EH (cell line): ENCODE measurements at places on chromosomes 6 and 20.

DNA sequence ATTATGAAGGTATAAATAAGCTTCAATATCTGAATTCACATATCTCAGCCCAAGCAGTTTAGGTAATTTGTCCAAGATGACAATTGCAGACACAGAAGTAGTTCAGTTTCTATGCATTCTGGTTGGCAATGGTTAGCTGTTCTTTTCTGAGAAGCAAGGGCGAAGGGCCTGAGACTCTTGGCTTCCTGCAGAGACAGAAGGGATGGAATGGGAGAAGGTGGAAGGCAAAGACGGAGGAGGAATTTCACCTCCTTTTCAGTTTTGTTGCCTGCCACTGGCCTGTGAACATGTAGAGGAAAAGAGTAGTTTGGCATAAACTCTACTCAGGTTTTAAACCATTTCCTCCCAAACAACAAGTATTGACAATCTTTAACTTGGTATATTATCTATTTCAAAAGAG, 180.7 kb upstream of the HS3ST5 start:
- no peak for DNase-seq

- DNase-seq = no peak
Measured at GRCh38 chr20:34574426-34574825, 15.9 kb downstream of the MAP1LC3A start.

DNA sequence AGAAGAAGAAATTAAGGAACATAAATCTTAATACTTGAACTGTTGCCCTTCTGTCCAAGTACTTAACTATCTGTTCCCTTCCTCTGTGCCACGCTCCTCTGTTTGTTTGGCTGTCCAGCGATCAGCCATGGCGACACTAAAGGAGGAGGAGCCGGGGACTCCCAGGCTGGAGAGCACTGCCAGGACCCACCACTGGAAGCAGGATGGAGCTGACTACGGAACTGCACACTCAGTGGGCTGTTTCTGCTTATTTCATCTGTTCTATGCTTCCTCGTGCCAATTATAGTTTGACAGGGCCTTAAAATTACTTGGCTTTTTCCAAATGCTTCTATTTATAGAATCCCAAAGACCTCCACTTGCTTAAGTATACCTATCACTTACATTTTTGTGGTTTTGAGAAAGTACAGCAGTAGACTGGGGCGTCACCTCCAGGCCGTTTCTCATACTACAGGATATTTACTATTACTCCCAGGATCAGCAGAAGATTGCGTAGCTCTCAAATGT, 17.1 kb downstream of the IRF4 start:
- DNase-seq = peak; percentile 32

- DNase-seq = no peak
Measured at GRCh38 chr6:22101163-22101562, 195.7 kb downstream of the PRL start.

DNA sequence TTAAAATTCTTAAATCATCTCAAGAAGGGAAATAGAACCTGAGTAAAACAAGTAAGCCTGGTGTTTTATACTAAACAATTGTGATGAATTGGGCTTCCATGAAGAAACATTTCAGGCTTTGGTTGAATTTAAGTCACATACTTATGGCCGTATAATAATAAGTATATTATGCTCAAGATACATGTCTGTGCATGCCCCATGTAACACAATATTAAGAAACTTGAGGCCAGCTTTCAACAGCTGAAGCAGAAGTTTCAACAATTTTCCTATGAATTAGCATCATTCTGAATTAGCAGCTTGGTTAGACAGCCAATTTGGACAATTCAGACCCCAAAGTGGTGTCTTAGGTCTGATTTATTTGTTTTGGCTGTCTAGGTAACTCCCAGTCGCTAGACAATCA, 243.7 kb downstream of the MYLK4 start:
- no peak for DNase-seq

GRCh38 chr20:41068806-41069205, 40.2 kb downstream of the TOP1 start:
- DNase-seq = no peak

- DNase-seq = peak; percentile 94
Measured at GRCh38 chr20:38143646-38144554, 21.2 kb downstream of the TGM2 start.

DNA sequence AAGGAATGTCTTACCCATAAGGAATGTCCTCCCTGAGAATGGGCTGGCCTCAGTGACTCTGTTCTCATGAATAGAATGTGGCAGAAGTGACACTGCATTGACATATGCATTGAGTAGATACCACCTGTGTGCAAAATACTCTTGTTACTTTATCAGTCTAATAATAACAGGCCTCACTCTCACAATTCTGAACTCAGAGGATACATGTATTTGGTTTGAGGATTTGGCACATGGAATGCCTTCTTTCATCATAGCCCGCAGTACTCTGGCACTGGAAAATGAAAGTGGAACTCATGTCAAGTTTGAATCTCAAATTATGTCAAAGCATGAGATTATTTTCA, 52.9 kb upstream of the PLCB4 start:
- DNase-seq = peak; percentile 76

GRCh38 chr6:132730560-132730959, 16.7 kb upstream of the VNN1 start:
- DNase-seq = peak; percentile 35

DNA sequence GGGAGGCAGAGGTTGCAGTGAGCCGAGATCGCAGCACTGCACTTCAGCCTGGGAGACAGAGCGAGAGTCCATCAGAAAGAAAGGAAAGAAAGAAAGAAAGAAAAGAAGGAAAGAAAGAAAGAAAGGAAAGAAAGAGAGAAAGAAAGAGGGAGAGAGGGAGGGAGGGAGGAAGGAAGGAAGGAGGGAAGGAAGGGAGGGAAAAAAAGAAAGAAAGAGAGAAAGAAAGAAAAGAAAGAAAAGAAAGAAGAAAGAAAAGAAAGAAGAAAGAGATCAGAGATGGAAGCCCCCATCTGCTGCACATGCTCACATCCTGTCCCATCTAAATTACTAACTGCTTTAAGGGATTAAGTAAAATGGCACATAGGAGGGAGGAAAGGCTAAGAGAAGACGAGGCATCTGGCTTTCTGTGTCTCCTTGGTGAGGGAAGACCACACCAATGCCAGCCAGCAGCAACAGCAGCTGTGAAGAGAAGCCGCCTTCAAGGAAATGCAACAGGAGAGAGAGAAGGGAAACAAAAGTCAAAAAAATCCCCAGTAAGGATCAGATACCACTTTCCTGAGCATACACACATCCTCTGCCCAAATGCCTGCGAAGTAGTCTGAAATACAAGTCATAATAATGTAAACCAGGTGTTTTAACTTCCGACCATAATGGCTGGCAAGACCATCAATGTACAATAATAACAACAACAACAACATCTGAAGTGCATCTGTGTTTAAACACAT, 300.2 kb upstream of the JARID2 start:
- DNase-seq = no peak

DNA sequence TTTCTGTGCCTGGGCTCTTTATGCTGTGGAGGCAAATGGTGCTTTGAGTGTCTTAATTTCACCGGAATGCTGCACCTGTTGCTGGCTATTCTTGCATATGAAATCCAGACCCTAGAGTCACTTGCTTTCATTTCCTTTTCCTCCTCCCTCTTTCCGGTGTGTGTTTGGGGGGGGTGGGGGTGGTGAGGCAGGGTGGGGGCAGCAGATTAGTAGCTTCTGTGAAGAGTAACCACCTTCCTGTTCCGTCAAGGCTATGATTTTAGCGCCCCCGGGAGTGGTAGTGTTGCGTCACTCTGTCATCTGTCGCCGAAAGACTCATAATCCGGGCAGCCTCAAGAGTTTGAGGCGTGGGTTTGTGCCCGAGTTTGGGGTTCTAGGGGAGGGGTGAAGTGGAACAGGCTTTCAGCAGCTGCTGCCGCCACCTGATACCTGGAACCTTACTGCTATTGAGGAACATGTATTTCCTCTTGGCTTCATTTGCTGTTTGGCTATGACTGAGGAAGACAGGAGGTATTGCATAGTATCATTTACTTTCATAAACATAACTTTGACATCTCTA, 49.1 kb downstream of the UTRN start:
- no peak for DNase-seq
